ENCODE measurements at places on chromosomes 7 and 10.

GRCh38 chr10:21260066-21260465 lies 265.4 kb downstream of the SKIDA1 start:
- DNase-seq, result no peak

DNA sequence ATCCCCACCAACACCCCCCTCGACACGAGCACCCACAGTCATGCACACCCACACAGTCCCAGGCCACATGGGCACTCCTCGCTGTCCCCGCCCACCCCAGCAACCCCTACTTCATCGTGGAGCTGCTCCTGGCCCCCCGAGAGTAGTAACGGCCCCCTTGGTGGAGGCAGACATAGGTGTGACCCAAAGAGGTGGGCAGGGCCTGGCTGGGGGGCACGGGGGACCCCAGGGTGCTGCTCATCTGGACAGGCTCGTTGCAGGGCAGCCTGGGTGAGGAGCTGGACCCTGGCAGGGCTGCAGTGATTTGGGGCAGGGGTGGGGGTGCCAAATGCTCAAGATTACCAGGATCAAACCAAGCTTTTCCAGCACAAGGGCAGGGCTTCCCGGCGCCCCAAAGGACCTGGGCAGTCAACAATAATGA lies 42.4 kb upstream of the ZMIZ1 start:
- DNase-seq, result no peak

DNA sequence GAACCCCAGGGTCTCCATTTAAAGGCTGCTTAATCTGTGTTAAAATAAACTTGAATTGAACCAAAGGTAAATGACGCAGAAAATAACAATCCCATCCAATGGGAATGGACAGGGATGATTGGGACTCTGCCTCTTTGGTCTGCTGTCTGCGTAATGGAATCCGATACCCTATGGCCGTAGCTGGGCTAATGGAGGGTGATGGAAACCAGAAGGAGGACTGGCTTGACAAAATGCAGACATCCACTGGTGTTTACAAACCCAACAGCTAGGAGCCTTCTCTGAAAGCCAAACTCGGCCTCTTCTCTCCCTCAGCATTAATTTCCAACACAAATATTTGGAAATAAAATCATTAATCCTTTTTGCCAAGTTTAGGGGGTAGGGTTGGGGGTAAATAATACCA lies 162.2 kb upstream of the CHST15 start:
- DNase-seq, result no peak

GRCh38 chr10:97023401-97024167 lies 162.2 kb downstream of the SLIT1 start:
- no peak for DNase-seq

DNA sequence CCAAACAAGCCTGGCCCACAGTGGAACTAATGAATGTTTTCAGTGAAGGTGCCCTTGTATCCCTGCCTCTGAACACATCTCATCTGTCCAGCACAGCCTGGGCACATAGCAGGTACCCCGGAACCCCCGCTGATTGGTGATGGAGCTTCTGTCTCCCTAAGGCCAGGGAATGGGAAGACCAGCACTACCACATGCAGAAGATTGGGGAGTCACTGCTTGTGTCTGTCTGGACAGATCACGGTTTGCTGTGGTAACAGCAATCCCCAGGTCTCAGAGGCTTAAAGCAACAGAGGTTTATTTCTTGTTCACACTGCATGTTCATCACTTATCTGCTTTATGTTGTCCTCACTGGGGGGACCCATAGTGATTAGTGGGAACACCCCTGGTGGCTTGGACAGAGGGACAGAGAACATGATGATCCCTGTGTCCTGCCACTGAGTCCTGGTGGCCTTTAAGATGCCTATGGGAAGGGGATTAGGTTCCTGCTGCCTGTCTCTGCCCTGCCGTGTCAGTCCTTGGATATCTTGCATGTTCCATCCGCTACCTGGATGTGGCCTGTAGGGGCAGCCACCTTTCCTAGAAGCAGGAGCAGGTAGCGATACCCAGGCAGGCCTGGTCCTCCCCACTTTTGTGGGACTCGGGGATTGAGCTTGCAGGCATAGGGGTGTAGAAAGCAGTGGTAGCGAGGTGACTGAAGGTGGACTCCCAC lies 3.6 kb downstream of the TSPAN14 start:
- DNase-seq, result no peak

DNA sequence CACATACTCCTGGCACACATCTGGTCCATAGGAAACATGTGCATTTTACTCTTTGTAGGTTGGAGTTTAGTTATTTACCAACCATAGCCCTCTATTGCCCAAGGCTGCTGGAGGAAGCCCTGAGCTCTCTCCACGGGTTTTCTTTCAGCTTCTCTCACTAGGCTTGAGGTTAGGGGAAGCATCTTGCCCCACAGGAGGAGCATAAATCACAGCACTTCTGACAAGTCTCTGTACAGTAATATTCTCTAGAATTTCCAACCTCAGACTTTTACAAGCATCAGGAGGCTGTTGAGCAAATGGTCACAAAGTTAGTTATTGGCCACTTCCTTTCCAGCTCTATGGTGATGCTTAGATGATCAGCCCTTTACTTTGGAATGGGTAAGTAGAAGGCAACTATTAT lies 122.9 kb upstream of the GLI3 start:
- DNase-seq, result no peak

GRCh38 chr7:85016286-85016685 lies 170.6 kb downstream of the SEMA3D start:
- DNase-seq, result no peak

DNA sequence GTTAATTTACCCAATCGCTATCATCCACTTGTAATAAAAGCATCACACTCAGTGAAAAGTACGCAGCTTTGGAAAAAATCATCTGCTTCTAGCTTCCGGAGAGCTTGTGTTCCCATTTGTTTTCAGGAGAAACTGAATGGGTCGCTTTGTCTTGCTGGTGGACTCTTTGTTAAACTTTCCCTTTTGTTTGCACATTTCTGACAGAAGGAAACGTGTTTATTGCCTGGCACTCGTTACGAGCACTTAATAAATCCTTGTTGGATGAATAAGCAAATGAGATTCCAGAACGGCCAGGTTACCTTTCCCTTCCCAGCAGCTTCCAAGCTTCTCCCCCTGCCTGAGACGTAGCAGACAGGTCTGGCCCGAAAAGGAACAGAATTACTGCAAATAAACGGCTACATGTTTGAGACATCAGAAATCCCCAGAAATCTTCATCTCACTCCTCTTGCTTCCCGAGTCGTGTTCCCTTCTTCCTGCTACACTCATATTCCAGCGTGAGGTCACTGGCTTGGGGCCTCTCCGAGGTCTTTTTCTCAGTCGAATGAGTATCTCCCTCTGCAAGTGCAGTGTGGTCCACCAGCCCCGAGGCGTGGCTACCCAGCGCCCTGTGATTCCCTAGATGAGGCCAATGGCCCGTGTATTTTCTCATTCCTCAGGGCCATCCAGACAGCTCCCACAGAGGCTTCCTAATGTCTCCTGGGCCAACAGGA lies 167.2 kb downstream of the FRMD4A start:
- no peak for DNase-seq
